ENCODE measurements at places on chromosomes 2 and 18.

- DNase-seq, result no peak
Observed at GRCh38 chr2:55842046-55842445, 81.5 kb downstream of the EFEMP1 start.

DNA sequence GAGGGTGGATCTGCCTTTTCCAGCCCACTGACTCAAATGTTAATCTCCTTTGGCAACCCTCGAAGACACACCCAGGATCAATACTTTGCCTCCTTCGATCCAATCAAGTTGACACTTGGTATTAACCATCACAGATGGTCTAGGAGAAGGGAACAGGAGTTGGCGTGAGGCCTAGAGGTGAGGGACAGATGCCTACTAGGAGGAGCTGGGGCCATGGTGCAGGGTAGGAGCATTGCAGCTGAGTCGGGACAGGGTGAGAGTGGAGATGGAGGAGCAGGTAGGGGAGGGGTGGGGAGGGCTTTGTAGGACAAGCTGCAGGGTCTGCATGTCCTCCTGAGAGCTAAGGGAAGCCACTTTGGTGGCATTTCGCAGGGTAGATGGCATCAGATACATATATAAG is 140.0 kb downstream of the VAPA start:
- no peak for DNase-seq

DNA sequence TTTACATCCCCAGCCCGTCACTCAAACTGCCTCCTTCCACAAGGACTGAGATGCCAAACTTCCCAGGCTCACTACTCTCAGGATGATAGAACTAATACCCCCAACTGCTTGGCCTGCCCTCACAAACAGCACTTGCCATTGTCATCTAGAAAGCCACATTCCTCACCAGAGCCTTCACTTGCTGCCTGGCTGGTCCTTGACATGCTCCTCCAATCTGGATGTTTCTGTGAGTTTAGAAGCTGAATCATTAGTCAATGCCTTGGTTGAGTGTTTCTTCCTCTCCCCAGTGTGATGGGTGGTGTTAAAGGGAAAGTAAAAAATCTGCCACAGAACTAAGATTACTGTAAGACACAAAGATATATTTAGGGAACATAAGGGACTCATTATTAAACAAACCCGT is 52.5 kb downstream of the MARCHF4 start:
- no peak for DNase-seq

DNA sequence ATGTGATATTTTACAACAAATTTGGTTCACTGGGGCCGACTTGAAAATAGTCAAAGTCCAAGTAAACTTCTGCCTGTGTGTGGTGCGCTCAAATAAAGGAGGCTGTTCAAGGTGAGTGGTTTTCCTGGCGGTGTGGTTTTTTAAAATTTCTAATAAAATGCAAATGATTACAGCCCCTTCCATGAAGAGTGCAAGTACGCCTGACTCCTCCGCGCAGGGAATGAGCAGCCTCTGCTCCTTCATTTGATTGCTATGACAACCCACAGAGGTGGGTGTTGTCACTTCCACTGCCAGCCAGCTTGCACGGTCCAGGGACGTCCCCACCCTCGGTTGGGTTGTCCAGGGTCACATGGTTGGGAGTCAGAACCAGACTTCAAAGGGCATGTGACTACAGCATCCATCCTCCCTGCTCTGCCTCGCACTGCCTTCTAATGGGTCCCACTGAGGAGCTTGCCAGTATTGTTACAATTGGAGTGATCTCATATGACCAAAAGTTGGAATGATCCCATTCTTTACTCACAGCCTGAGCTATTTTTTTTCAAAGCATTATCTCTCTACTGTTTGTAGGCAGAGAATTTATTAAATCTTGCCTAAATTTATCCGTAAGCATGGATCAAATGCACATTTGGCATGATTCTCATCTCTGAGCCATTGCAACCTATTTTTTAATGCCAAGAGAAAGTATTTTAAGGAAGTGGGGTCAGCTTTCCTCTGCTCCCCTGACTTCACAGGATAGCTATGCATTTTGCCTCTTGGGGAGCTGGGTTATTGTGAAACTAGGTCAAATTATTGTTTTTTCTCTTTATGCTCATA is 121.3 kb downstream of the AGAP1 start:
- DNase-seq, result no peak

- no peak for DNase-seq
Observed at GRCh38 chr2:39375917-39376316, 61.2 kb downstream of the MAP4K3 start.

DNA sequence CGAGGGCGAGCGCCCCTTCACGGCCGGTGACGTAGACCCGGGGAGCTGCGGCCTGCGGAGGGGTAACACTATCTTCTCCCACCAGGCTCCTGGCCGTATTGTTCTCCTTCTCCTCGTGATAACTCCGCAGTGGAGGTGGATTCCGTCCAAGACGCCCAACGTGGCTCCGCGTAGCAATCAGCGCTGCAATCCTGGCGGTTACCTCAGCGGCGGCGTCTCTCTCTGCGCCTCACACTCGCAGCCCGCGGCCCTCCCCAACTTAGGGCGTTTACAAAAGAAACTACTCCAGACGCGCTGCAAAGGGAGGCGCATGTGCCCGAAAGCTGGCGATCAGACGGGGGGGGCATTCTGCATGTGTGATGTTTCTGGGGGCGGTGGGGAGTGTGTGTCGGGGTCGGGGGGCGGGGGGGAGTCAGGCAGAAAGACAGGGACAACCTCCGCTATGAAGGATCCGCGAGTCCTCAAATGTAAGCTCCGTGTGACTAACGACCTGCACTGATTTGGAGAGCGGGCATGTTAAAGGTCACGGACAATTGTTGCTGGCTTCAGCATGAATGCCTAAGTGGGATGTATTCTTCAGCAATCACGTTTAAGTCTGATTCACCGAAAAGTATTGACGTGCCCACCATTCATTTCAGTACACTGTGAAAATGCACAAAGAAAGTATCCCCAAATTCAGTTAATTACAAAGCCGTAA is 1.3 kb upstream of the ZNF516 start:
- peak; percentile 34 for DNase-seq

DNA sequence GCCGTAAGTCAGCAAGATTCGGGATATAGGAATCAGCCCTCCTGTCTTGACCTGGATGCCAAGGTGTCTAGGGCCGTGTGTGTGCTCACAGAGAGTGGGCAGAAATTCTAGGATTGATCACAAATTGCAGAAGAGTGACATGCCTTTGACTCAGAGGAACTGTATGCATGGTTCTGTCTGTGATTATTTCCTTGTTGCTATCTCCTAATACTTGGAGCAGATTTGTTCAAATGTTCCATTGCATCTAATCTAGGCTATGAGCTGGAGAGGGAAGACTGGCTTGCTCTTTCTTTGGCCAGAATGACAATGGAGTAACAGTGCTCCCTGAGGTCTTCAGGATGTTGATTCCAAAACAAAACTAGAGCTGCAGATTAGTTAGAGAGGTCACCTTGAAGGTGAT is 115.0 kb downstream of the EN1 start:
- no peak for DNase-seq

GRCh38 chr18:5632041-5632440 is 88.2 kb upstream of the EPB41L3 start:
- no peak for DNase-seq

DNA sequence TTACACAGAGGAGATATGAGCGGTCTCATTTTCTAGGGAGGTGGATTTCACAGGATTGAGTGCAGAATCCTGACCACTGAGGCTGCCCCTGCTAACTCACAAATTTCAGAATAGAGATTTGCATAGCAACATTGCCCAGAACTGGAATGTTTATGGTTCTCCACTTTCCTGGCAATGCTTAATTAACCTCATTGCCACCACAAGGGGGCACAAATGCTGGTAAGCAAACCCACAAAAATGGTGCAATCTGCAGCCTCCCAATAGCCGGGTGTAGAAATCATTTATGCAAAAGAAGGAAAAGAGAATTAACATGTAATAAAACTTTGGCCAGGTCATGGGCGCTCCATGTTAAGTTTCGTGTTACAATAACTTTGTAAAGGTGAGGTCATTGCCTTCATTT is 112.4 kb downstream of the CYRIA start:
- DNase-seq, result no peak

- no peak for DNase-seq
Observed at GRCh38 chr2:38600242-38600891, 2.4 kb downstream of the HNRNPLL start.

DNA sequence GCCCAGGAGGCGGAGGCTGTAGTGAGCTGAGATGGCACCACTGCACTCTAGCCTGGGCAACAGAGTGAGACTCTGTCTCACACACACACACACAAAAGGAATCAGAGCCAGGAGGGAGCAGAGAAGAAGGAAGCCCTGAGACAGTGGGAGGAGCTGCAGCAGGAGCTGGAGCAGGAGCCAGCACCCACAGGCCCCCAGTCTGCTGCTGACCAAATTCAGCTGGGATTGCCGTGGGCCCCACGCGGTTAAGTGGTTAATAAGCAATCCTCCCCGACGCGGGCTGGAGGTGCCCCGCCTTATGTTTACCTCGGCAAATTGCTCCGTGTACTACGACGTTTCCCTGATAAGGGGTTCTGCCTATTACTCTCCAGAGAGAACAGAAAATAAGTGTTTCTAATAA is 265.3 kb downstream of the TWIST2 start:
- DNase-seq, result no peak

DNA sequence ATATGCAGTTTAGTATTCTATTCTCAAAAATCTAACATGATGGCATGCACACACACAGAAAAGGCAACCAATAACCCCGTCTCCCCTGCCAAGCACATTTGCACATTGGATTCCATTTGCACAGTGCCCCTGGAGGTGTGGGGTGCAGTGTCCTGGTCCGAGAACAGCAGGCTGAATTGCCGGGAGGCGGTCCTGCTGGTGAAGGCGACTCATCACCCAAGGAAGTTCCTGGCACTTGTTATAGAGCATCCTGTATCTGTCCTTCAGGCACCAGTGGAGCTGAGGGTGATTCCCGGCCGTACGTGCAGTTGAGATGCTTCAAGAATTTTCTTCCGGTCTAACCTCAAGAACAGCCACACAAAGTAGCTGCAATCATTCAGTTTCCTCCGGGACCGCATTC is 73.0 kb upstream of the RAB12 start:
- DNase-seq, result no peak

DNA sequence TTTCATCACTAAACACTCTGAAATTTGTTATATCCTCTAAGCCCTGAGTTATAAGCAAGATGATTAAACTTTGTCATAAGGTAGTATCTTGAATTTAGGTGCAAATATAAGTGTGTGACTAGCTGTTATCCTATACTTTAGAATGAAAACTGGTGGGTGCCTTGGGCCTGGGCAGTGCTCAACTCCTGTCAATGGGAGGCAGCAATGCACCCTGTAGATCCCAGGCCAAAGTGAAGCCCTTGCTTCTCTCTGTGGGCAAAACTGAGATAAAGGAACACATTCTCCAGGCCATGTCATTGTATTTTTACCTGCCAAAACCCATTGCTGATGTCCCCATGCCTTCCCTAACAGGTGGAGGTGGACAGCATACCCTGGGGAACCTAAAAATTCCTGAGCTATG is 525.2 kb downstream of the TNS1 start:
- no peak for DNase-seq

GRCh38 chr2:82478641-82479040 is 1980.4 kb downstream of the SUCLG1 start:
- DNase-seq, result no peak

Data from activated CD4-positive, alpha-beta T cell treated with anti-CD3 and anti-CD28 coated beads for 4 hours (primary cell).